ENCODE measurements at places on chromosomes 16 and 17.

- DNase-seq, result no peak
Observed at GRCh38 chr17:65099475-65099874, 37.7 kb upstream of the RGS9 start.

DNA sequence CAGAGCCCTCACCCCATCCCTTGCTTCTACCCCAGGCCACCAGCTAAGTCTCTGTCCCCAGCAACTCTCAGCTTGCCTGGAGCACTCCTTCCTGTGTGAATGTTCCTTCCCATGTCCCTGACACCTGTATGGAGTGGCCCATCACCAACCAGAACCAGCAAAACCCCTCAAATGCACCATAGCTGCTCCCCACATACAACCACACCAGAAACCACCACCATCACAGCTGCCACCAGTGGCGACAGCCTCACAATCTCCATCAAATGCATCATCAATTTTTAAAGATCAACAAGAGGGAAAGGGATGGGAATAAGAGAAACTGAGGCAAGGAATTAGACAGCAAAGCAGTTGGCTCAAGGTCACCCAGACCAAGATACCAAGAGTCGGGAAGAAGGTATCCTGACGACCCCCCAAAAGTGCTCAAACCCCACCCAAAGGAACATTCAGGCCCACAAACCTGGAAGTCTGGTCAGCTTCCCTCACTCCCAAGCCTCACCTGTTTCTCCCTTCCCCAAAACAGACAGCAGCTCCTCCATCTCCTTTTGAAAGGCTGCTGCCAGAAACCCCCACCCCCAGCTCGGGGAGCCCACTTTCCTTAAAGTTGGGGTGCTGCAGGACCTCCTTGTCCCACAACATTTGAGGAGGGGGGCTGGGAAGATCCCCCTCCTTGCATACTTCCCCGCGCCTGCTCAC, 1.8 kb downstream of the SRCIN1 start:
- DNase-seq, result no peak

GRCh38 chr16:79498928-79499327, 101.6 kb downstream of the MAF start:
- DNase-seq, result no peak

- no peak for DNase-seq
Observed at GRCh38 chr17:65037157-65037556, 19.4 kb downstream of the GNA13 start.

DNA sequence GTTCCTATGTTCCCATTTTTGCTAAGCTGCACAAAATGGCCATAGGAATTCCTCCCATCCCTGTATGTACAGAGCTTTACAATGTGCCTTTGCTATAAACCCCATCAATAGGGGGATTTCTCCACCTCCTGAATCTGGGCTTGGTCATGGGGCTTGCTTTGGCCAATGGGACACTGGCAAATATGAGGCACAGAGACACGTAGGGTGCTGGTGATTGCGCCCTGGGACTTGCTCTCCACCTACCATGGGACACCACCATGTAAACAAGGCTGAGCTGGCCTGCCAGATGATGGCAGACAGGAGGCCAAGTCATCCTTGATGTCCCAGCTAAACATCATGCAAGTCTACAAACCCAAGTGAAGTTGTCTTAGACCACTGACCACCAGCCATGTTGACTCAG, 15.3 kb upstream of the ALDH3A1 start:
- DNase-seq, result no peak

DNA sequence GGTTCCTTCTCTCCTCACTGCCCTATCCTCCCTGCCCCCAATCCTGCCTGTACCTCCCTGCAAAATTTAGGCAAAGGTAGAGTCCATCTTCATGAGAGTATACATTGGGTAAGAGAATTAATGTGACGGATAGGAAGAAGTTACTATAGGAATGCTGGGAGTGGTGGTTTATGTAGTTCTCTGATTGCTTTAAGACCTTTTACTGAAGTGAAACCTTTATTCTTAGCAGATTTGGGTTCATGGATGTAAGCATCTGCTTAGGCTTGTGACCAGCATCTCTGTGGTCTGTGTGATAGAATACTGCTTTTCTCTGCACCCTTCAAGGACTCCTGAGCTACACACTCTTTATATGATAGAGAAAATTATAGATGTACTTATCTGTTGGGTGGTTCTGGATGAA, 127.3 kb downstream of the PRKCA start:
- no peak for DNase-seq
